ENCODE measurements at places on chromosomes 3 and 15.

DNA sequence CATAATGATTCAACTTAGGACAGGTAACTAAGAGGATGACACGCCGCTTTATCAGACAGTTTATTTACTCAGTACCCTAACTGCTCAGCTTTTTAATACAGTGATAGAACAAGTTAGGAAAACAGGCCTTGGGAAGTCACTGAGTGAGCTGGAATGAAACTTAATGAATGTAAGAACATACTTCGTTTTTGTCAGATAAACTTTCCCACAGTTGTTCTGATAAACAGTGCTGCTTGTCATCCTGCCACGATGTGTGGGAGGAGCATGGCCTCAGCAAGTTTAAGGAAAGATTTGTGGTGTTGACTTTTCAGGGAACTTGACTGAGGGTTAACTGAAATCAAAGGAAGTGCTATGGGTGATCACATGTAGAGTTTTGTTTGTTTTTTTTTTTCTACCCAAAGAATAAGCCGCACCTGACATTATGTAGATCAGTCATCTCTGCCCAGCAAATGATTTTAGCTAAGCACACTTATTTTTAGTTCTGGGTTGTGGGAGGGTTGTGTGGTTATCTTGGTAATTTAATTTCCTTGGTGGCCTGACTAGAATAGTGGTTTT is 5.6 kb upstream of the P2RY14 start:
- no peak for DNase-seq

GRCh38 chr15:60945196-60945595 is 283.9 kb downstream of the RORA start:
- peak; percentile 39 for DNase-seq

- DNase-seq, result no peak
These were observed 149.4 kb downstream of the SHOX2 start for GRCh38 chr3:157956850-157957249.

DNA sequence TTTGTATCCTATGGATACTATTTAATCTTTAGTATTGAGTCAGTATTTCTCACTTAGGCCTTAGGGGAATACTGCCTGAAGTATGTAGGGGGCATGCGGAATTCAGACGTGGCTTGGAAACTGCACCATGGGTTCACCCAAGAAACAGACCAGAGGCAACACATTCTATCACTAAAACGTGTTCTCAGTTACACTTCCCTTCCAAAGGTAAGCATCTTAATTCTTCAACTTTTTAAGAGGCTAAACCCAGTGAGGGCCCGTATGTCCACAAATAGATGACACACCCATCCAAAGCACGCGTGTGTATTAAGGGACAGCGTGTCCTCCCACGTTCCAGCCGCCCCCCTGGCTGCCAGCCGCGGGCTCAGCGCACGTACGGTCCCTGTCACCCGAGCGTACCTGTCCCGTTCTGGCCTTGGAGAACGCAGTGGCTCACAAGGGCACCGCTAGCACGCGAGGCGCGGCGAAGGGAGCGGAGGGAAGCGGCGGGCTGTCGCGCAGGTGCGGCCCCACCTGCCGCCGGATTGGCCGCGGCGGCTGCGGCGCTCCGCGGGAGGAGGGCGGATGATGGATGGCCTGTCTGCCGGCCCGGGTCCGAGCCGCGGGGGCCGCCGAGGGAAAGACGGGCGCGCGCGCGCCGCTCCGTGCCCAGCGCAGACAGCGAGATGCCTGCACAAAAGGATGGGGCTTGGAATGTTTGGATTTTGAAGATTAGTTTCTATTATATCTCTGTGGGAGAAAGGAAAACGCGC is 1003.9 kb upstream of the NR2F2 start:
- no peak for DNase-seq

DNA sequence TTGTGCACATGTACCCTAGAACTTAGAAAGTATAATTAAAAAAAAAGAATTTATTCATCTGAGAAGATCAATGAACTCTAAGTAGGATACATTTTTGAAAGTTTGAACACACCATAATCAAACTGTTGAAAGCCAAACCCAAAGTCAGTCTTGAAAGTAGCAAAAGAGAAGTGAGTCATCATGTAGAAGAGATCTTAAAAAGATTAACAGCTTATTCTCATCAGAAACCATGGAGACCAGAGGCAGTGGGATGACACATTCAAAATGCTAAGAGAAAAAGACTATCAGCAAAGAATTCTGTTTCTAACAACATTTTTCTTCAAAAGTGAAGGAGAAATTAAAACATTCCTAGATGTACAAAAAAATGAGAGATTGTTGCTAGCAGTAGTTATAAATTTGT is 60.7 kb downstream of the TIMP4 start:
- DNase-seq, result no peak

GRCh38 chr3:31196881-31197364 is 302.5 kb upstream of the GADL1 start:
- no peak for DNase-seq

- DNase-seq, result no peak
These were observed 611.2 kb upstream of the CFAP20DC start for GRCh38 chr3:59660852-59661625.

DNA sequence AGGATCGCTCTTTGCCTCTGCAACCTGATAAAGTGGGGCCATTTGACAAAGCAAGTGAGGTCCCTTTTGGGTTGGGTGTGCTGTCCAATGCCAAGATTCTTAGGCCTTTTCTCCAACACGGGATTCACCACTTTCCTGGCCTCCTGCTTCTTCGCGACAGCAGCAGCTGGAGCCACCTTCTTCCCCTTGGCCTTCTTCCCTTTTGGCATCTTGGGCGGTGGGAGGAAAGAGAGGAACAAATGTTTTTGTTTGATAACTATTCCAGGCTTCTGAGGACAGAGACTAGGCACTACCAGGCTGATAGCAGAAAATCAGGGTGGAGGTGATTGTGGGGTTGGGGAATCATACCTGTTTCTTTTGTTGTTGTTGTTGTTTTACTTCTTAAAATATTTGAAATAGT is 30.0 kb upstream of the FAM81A start:
- no peak for DNase-seq

GRCh38 chr3:48851407-48851806 is 3.7 kb upstream of the PRKAR2A start:
- no peak for DNase-seq

- DNase-seq, result no peak
These were observed 188.1 kb upstream of the NSMCE3 start for GRCh38 chr15:29457729-29458128.

DNA sequence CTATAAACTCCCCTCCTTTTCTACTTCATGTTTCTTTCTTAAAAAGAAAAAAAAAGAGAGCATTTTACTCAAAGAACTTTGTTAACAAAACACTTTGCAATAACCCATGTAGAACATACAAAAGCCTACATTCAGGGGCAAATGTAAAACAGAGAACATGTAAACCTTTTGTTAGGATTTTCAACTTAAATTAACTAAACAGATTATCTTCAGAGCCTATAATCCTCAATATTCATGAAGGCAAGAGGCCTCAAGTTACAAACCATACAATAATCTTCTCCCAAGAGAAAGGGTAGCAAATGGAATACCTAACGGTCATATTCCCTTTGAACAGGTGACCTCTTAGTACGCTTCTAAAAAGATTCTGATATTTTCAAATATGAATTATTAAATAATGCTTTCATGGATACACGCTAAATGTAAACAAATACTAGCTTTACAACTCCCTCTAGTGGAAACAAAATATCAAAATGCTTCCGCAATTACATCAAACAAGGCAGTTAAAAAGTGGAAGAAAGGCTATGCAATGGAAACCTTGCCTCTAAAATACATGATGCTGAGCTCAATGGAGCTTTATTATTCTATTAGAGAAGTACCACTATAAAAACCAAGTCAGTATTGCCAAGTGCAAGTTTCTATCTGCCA is 9.9 kb downstream of the CEP152 start:
- DNase-seq, result no peak

DNA sequence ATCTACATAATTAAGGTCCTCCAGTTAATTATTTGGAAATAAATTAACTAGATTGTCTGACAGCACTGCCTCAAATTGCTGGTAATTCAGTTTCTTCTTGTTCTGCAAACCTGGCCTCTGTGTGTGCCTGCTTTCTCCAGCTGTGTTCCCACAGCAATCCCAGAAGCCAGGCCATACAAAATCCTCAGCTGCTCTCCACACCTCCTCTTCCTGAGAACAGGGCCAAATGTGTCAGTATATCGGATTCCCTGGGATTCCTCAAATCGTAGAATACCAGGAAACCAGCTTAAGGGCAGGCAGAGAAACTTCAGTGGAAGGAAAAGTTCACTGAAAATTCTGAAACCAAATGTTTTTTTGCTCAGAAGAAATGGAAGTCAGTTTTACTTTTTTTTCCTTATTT is 261.4 kb downstream of the ZMAT3 start:
- no peak for DNase-seq
